CD4-positive, alpha-beta T cell treated with Interleukin-15 for 4 hours (primary cell): ENCODE measurements at places on chromosomes 5 and 9.

DNA sequence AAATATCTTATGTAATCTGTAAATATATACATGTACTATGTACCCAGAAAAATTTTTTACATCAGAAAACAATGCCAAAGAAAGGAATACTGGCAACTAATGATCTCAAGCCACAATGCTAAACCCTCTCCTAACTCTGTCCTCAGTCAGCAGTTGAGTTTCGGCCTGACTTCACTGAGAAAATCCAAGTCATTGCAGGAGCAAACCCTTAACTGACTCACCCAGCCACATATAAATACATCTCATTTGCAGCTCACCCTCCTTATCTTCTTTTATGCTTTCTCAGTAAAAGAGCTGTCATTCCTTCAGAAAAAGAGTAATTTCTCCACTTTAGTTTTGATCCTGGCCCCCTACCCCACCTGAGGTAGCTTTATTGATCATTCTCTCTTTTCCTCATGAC is 46.1 kb upstream of the TMED7 start:
- no peak for DNase-seq

DNA sequence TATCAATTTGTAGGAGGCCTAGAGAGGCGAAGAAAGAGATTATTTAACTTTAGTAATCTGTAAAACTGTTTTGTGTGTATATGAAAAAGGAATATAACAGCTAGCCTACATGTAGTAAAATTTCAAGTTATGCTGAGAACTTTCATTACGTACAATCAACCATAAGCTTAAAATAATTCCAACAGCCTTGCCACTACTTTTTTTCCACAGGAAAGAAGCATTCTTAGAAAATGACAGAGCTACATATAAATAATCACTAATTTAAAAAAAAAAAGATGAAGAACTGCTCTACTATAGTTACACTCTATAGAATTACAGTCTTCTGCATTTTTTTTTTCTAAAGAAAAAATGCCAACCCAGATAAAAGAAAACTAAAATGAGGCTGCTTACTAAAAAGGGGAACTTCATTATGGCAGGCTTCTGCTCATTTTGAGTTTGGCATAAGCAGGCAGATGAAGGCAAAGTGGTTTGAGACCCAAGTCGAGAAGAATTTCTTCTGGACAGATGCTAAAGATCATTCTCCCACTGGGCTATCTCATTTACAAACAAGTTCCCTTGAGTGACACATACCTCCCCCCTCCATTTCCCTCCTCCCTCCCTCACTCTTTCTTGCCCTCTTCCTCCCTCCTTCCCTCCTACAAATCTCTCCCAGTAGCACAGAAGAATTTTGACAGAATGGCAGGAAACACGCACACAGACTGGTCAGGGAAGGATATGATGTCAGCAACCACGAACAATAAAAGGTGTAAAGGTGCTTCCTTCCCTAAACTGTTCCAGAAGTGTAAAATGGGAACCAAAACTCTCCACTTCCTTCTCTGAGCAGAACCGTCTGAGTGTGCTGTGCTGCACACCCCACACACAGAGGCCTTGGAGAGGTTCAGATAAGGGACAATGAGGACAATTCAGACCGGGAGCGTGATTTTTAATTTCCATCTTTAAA is 56.1 kb downstream of the MEF2C start:
- DNase-seq: peak; percentile 4

DNA sequence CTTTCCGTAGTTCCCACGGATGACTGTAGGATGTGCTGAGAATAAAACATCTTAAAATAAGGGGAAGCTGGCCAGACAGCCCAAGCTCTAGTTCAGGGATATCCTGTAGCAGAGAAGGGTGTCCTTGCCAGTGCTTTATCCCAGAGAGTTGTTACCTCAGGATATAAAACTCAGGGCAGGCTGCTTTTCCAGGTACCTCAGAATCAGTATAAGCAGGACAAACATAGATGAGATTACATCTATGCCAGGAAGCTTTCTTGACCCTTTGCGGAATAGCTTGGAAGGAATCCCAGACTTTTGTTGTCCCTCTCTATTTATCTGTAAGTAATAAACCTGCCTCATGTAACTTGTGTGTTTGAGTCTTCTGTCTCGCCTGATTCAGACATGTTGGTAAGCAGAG is 565.7 kb downstream of the PRDM9 start:
- no peak for DNase-seq

DNA sequence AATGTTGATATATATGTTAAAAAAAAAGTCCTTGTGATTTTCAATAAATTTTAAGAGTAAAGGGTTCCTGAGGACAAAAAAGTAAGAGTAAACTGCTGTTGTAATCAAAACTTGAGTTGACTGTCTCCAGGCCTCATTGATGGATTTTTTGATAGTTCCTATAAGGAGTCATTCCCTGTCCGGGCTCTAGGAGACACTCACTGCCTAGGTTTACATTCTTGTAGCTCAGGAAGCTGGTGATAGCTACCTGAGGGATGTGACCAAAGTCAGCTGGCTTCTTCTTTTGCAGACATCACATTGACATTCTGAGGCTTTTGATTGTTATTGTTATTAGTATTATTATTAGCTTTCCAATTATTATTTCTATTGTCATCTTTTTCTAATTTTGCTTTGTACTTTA is 116.5 kb upstream of the FBXL7 start:
- no peak for DNase-seq

DNA sequence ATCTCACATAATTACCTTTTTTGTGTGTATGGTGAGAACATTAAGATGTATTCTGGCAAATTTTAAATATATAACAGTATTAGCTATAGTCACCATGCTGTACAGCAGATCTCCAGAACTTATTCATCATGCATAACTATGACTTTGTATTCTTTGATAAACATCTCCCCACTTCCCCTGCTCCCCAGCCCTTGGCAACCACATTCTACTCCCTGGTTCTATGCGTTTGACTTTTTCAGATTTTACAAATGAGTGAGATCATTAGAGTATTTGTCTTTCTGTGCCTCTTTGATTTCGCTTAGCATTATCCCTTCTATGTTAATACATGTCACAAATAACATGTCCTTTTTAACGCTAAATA is 49.4 kb downstream of the SMC2 start:
- DNase-seq: no peak

DNA sequence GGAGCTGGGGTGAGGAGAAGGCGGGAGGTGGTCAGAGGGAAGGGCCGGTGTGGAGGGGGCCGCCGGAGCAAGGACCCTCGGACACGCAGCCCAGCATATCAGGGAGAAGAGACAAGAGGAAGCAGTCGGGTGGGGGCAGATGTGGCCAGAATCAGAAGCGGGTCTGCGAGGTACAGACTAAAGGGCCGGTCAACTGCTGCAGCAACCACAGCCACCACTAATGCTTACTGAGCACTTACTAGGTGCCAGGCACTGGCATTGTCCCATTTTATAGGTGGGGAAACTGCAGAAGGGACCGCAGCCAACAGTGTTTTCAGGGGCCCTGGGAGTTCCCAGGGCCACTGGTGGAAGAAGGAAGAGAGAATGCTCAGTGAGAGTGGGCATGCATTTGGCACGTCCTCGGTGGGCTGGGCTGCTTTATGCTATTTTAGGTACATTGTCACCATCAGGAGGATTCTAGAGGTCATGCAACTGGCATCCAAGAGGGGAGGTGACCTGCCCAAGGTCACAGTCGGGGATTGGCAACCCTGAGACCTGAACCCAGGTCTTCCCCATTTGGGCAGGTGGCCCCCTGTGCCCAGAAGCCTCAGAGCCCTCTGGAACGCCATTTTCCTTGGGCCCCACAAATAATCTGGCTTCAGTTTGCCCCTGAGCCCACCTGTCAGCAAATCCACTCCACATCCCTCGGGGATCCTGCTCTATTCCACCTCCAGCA is 53.4 kb downstream of the DUSP1 start:
- DNase-seq: no peak

- no peak for DNase-seq
Observed at GRCh38 chr9:108245901-108246300, 609.9 kb downstream of the ACTL7B start.

- DNase-seq: no peak
Observed at GRCh38 chr9:92761686-92762085, 2.9 kb downstream of the BICD2 start.

DNA sequence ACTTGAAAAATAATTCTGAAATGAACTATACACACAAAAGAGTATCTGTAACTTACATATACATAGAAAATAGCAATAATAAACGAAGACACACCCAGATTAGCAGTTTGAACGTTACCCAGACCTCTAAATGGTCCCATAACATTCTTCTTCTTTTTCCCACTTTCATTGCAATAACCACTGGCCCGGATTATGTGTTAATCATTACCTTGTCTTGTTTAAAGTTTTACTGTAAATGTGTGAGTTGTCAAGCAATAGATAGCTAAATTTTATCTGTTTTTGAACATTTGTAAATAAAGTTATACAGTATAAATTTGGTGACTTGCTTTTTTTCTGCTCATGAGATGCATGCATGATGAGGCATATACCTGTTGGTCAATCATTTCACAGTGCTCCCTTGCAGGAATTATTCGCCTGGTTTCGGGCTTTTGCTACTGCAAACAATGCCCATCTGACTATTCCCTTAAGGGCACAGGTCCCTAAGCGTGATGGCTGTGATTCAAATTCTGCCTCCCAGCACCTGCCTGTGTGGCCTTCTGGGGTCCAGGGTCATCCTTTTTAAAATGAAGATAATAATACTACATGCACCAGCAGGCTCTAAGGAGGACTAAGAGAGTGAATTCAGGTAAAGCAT is 66.1 kb downstream of the GADD45G start:
- DNase-seq: no peak

- DNase-seq: no peak
Observed at GRCh38 chr5:88732181-88732633, 150.8 kb downstream of the MEF2C start.

GRCh38 chr5:145867806-145868205 is 5.0 kb downstream of the GRXCR2 start:
- no peak for DNase-seq

- no peak for DNase-seq
Observed at GRCh38 chr9:111939322-111939721, 42.7 kb downstream of the UGCG start.

GRCh38 chr5:116404016-116404415 is 170.6 kb downstream of the SEMA6A start:
- DNase-seq: no peak

DNA sequence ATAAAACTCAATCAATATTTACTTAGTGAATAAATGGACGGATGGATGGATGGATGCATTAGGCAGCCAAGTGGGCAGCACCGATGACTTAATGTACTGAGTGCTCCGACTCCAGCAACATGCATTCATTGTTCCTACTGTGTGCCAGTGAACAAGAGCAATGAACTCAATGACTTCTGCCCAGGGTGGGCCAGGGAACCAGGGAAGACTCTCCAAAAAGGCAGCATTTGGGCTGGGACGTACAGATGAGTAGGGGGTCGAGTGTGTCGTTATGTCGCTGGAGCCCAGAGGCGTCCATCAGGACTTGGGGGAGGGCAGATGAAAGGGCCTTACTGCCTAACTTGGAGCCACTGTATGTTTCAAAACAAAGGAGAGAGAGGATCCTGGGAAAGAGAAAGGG is 126.4 kb downstream of the KCNIP1 start:
- DNase-seq: no peak

GRCh38 chr9:85178474-85178873 is 508.9 kb downstream of the NTRK2 start:
- DNase-seq: no peak

- DNase-seq: no peak
Observed at GRCh38 chr5:158819840-158820620, 279.7 kb downstream of the EBF1 start.

GRCh38 chr9:107079589-107079988 is 203.5 kb upstream of the RAD23B start:
- no peak for DNase-seq

DNA sequence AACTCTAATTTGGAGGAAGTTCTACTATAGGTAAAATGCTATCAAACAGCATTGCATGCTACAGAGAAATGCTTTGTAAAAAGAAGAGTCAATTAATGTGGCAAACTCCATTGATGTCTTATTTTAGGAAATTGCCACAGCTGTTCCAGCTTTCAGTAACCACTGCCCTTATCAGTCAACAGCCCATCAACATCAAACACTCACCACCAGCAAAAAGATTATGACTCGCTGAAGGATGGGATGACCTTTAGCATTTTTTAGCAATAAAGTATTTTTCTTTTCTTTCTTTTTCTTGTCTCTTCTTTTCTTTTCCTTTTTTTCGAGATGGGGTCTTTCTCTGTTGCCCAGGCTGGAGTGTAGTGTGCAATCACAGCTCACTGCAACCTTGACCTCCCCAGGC is 26.0 kb downstream of the CRHBP start:
- DNase-seq: no peak

DNA sequence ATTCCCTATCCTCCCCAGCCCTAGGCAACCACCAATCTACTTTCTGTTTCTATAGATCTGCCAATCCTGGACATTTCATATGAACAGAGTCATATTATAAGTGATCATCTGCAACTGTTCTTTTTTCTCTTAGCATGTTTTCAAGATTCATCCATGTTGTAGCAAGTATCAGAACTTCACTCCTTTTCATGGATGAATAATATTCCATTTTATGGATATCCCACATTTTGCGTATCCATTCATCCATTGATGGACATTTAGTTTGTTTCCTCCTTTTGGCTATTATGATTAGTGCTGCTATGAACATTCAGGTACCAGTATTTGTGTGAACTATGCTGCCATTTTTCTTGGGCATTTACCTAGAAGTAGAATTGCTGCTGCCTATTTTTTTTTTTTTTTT is 51.3 kb upstream of the HAND1 start:
- no peak for DNase-seq

DNA sequence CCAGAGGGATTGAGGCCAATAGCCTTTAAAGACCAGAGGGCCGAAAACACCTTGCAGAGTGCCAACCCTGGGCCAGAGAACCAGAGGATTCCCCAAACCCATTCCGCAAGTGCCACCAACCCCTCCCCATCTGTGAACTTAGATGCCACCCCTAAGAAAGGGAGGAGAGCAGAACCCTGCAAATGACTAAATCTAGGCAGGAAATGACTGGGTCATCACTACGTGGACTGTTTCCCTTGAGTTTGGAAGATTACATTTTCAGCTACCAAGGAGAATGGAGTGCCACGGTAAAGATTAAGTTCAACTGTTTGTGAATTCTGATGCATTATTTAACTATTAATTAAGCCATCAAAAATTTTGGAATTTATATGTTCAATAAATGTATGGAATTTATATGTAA is 142.8 kb downstream of the ENC1 start:
- no peak for DNase-seq

GRCh38 chr9:137731216-137731946 is 112.6 kb downstream of the EHMT1 start:
- DNase-seq: no peak

GRCh38 chr5:173201636-173202265 is 33.3 kb downstream of the NKX2-5 start:
- DNase-seq: no peak

DNA sequence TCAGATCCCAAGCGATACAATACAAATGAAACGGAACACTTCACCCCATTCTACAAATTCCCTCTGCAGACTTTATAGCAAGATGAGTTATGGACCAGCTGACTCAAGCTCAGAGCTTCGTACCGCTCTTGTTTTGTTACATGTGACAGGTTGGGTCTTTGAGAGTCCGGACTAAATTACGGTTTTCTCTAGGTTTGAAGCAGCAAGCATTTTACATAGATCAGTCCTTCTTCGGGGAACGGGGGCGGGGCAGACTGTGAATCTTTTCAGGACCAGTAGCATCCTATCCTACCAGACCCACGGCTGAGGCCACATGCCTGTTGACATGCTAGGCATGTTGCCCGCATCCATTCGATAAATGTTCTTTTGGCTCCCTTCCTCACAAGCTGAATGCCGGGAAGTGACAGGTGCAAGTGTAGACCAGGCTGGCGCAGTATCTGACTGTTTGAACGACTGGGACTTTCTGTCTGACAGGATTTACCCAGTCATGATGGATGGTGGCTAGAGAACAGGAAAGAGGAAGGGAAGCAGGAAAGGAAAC is 811.0 kb upstream of the GRAMD2B start:
- DNase-seq: no peak
